ENCODE measurements at places on chromosomes 7 and 10.

DNA sequence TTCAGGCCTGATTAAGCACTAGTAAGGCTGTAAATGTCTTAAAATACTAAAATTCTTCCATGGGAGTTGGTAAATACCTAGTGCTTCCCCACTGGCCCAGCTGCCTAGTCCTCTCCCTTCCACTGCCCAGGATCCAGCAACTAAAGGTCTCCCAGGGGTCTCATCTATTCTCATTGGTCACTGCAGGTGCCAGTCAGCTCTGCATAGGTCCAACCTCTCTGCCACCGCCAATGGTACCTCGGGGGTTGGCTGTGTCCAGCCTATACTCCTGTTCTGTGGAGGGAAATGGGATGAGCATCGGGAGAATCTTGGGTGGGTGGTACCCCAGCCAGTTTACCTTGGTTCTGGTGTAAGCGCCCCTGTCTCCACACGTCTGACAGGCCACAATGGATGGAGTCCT lies 6.1 kb upstream of the CREB5 start:
- DNase-seq, result no peak

DNA sequence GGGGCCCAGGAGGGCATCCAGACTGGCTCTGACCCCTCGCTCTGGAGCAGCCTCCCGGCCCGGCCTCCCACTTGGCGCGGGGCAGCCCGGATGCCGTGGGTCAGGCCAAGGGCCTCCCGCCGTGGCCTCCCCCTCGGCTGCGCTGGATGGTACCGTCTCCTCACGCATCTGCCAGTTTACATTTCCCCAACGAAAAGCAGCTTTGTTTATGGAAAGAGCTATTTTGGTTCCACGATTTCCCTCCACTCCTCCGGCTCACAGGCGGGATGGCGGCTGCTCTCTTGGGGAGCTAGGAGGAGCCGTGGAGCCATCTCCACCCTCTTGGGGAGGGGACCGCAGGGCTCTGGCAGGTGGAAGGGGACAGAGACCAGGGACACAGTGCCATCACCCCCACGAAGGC lies 93.2 kb upstream of the MYL10 start:
- DNase-seq, result no peak

DNA sequence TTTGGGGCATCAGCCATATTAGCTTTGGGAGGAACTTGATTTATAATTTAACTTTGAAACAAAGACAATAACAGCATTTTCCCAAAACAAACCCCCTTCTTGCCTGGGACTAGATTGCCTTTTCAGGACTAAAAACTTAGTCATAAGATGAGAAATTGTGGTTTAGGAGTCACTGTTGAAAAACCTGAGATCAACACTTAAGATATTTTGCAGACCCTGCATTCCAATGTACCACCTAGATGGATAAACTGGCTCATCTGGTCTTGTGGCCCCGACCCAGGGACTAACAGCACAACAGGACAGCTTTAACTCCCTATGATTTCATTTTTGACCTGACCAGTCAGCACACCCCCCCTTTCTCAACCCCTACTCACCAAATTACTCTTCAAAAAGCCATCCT lies 1165.4 kb downstream of the XPNPEP1 start:
- DNase-seq, result no peak

- DNase-seq, result no peak
These were observed 87.0 kb downstream of the ZNF365 start for GRCh38 chr10:62461120-62461519.

DNA sequence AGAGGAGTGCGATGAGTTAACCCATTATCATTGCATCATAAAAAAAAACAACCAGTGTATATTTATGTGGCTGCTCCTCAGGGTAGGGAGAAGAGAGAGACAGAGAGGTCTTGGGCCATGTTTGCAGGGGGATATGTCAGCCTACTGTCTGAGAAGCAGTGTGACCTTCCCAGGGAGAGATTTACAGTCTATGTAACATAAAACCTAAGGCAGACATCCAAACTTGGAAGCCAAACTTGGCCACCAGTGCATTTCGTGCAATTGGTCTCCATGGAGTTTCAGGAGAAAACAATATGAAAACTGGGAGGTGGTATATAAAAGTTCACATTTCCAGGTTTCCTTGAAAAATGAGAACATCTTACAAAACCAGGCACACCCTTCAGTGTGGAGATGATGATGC lies 85.9 kb upstream of the CXCL12 start:
- DNase-seq, result no peak

DNA sequence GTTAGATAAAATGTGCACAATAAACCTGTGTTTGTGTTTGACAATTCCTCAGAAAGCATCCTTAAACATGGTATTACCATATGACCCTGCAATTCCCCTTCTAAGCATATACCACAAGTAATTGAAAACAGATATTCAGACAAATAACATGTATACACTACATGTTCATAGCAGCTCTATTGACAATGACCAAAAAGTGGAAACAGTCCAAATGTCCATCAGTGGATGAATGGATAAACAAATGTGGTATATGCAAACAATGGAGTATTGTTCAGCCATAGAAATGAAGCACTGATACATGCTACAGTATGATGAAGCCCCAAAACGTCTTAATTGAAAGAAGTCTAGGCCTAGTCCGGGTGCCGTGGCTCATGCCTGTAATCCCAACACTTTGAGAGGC lies 280.1 kb downstream of the OTUD1 start:
- no peak for DNase-seq

- peak; percentile 82 for DNase-seq
These were observed 11.7 kb downstream of the HSPB1 start for GRCh38 chr7:76314042-76314721.

- no peak for DNase-seq
These were observed 55.3 kb downstream of the INPP5A start for GRCh38 chr10:132592790-132593383.

- DNase-seq, result no peak
These were observed 18.7 kb upstream of the KNDC1 start for GRCh38 chr10:133141144-133141957.

- DNase-seq, result no peak
These were observed 14.8 kb upstream of the CNPY1 start for GRCh38 chr7:155560982-155561686.

DNA sequence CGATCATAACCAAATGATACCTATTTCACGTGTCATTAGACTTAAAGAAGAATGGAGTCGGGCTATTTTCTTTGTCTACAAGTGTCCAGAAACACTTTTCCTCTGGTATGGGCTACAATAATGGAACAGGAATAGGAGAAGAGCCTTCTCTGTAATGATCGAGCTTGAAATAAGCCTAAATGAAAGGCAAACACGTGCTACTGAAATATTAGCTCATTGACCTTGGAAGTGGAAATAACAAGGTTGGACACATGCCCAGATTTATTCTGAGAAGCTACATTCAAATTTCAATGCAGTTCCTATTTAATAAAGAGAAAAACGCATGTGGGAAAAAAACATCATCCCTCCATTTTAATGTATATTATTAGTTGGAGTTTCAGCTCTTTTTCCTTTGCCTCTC lies 254.7 kb upstream of the PTER start:
- no peak for DNase-seq

DNA sequence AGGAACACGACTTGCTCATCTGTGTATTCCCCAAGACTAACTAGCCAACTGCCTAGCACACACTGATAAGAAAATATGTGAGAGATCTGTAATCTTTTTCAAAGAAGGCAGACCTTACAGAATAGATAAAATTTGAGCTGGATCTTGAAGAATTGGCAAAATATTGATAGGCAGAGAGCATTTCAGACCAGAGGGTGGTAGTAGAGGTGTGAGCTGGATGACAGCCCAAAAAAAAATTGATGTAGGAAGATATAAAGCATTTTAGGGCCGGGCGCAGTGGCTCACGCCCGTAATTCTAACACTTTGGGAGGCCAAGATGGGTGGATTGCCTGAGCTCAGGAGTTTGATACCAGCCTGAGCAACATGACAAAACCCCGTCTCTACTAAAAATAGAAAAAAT lies 1.2 kb upstream of the ZNF746 start:
- DNase-seq, result no peak

DNA sequence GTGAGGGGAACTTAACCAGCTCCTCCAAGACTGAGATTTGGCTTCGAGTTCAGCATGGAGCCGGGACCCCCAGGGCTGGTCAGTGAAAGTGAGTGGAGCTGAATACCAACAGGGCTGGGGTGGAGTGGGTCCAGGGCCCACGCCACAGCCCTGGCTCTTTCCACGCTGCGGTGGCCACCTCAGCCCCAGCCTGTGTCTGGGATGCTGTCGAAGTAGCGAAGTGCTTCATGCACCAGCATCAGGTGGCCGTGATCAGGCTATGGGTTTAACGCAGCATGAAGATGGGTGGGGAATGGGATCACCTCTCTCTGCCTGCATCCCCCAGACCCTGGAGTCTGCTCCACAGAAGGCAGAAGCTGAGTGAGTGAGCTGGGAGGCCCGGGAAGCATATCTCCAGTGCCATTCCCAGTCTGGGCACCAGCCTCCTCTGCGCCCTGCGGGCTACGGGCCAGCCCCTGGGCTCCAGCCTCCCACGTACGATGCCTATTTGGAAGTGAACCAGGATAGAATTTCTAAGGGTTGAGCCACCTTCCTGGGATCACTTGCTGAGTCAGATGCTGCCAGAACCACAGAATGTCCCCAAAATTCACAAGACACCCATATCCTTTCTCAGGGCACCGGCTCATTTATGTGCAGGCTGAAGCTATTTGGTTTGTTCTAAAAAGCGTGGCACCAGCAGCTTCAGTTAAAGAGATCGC lies 131.1 kb upstream of the CHST15 start:
- no peak for DNase-seq

GRCh38 chr7:132145466-132145865 lies 430.8 kb downstream of the PLXNA4 start:
- no peak for DNase-seq

GRCh38 chr10:44201656-44202055 lies 183.2 kb downstream of the CXCL12 start:
- no peak for DNase-seq

DNA sequence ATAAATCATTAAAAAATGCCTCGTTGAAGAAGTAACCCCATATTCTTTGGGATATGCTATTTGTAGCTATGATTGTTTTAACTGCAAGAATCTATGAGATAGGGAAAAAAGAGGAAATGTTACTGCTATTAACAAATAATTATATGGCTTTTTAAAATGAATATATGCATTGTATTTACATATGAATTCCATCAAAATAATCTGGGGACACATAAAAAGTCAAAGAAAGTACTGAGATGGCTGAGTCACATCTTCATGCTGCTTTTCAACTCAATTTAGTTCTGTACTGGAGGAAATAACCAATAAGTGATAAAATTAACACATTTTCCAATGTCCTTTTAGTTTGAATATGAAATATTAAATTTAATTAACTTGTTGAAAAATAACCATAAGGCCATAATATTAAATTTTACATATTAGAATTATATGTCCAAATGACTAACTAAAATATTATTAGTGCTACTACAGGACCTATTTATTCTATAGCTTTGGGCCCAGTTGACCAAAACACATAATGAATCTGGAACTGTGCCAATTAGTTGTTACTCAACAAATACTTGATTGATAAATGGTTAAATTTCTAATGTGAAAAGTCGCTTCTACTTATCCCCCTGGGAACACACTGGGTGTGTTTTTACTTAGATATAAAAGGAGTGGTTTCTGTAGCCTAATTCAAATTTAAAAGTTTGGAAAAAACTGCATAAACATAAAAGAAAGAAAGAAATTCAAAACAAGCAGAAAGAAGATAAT lies 214.6 kb upstream of the PFKP start:
- DNase-seq, result no peak

- no peak for DNase-seq
These were observed 98.5 kb downstream of the WDR11 start for GRCh38 chr10:120949609-120950031.

- DNase-seq, result no peak
These were observed 147.7 kb upstream of the AKR1E2 start for GRCh38 chr10:4678023-4678950.

- DNase-seq, result peak; percentile 5
These were observed 3.3 kb downstream of the AVPI1 start for GRCh38 chr10:97683556-97684367.

GRCh38 chr7:151920488-151920887 lies 35.8 kb upstream of the GALNTL5 start:
- no peak for DNase-seq

GRCh38 chr10:22285130-22285529 lies 31.1 kb upstream of the COMMD3 start:
- DNase-seq, result no peak

DNA sequence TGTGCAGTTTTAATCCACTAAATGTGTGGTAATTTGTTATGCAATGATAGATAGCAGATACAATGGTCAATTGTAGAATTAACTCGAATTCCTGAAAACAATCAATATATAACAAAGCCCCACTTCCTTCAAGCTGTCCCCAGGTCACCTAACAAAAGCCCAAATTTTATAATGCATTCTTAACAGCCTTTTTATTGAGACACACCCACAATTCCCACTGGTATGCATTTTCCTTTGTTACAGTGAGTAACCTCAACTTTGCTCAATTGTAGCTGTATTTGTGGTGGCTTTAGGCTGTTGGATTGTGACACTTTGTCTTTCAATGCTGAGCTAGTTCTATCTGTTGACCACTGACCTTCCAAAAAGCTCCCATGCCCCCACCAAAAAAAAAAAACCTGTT lies 279.8 kb upstream of the CACNA2D1 start:
- no peak for DNase-seq

- no peak for DNase-seq
These were observed 135.1 kb downstream of the VPS50 start for GRCh38 chr7:93367254-93367653.

GRCh38 chr10:79224263-79224949 lies 122.9 kb upstream of the PPIF start:
- no peak for DNase-seq

DNA sequence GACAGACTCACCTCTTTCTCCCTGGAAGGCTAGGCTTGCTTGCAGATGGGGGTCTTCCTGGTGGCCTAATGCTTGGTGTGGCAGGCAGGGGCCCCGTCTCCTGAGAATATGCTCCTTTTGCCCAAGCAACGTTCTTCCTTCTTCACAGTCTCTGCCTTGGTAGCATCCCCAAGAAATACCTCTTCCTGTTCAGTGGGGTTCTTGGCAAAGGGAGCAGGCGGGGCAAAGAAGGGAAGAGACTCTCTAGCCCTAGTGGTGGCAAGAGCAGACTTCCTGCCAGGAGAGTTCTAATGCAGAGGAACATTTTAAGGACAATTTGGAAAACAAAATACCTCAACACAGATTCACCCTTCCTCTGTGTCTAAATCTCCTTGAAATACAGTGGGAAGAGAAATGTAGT lies at the start of gene CLEC5A:
TSS of gene CLEC5A (minus strand) at position 179 of the 400 bp plus-strand sequence. CDS start 682 bp downstream, outside the sequence.
- no peak for DNase-seq

- no peak for DNase-seq
These were observed 3.9 kb downstream of the FAM20C start for GRCh38 chr7:196283-196682.

DNA sequence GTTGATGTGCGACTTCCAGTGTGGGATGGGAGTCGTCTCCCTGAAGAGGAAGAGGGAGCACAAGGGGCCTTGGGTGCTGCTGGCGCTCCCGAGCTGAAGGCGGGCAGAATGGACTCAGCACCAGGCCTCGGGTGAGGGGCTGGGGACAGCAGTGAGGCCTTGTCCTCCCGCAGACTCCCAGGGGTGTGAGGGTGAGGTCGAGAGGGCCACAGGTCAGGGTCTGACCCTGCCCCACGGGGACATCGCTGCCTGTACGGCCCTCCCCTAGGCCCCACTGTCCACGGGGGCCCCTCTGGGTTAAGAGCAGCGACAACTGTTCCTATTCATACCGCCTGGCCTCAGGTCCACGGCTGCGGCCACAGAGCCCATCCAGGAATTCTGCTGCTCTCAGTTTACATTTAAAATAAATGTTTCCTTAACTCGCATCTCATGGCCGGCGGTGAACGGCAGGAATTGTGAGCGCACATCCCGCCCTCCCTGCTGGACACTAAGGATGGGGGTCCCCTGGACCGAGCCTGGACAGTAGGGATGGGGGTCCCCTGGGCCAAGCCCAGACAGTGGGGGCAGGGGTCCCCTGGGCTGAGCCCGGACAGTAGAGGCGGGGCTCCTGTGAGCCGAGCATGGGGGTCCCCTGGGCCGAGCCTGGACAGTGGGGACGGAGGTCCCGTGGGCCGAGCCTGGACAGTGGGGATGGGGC lies 61.7 kb downstream of the PDGFA start:
- DNase-seq, result no peak

All from NCI-H510A treated with DMSO at 0.1 percent for 48 hours (cell line).